ENCODE measurements at places on chromosomes 1 and 21.
A peak's percentile ranks its signal among the peaks of the same experiment; 100 is the strongest.

GRCh38 chr1:87398641-87399040 lies 70.0 kb downstream of the LMO4 start:
- no peak for DNase-seq

- no peak for DNase-seq
Measured at GRCh38 chr1:234395297-234395696, 22.0 kb downstream of the COA6 start.

GRCh38 chr21:18249672-18250071 lies 5.0 kb downstream of the CHODL start:
- DNase-seq: peak; percentile 22

DNA sequence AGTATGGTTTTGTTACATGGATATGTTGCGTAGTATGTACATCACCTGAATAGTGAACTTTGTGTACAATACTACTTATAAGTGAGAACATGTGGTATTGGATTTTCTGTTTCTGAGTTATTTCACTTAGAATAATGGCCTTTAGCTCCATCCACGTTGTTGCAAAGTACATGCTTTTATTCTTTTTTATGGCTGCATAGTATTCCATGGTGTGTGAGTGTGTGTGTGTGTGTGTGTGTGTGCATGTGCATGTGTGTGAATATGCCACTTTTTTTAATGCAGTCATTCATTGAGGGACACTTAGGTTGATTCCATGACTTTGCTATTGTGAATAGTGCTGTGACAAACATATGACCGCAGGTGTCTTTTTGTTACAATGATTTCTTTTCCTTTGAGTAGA lies 147.8 kb downstream of the LEPR start:
- DNase-seq: no peak

DNA sequence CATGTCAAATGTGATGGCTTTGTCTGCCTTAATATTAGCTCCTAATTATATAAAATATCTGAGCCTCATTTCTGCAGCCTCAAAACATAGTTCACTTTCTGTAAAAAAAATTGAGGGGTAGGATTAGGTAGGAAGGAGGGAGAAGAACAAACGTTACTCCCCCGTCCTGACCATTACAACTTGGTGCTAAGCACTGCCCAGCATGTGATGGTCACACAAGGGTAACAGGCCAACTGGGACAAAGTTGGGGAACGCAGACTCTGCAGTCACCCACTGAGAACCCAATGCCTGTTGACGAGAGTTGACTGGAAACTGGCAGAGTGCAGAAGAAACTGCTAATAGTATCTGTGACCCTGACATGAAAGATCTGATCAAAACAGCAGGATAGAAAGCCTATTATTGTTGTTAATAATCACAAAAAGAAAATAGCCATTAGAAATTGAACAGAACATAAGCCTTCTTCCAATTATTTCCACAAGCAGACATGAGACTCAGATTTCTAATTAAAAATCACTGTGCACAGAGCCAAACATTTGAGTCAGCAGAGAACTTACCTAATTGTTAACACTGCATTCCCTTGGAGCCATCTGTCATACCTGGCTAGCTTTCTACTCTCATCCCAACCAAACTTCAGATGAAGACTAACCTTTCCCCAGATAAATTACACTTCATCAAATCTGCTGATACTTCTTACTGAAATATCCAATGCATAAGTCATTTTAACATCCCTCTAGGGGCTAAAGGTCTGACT lies 5.5 kb downstream of the SORT1 start:
- DNase-seq: no peak

DNA sequence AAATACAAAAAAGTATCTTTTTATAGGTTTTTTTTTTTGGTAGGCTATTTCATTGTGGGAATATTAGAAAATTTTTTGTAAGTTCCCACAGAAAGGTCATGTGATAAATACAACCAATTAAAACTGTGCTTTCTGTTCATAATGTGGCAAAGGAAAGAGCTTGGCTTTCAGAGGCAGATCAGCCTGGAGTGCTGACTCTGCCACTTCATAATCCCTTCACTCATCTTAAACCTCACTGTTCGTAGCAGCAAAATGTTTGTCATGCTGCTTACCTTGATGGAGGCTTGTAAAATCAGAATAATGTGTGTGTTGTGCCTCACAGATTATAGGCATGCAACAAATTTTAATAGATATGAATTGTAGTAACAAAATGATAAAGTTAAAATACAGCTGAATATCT lies 176.8 kb downstream of the ZP4 start:
- DNase-seq: no peak

DNA sequence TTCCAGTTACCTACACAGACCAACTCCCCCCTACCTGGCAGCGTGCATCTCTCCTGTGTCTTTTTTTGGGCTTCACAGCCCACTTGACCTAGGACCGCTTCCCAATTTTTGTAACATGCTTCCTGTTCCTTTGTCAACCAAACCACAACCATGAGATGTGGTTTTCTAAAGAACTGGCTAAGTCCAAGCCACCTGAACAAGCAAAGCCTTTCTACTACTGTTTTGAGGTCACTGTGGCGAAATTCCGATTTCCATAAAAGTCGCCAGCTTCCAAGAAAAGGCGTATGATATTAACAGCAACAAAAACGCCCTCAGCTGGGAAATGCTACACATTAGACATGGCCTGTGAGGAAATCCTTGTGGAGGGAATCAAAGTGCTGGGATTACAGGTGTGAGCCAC lies 12.7 kb upstream of the AK2 start:
- no peak for DNase-seq

DNA sequence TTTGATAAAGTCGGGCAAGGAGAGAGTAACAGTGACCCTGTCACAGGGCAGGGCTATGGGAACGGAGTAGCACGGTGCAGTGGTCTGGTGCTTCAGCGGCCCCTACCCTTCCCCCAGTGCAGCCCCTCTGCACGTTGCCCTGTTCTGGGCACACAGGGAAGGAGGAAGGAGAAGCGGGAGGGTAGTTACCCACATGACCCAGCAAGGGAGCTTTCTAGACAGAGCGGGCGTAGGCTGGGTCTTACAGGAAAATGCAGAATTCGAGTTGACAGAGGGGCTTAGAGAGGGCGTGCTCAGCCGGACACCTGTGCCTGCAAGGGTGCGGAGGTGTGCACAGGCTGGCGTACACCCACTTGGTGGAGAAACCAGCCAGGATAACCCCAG lies 341.2 kb downstream of the NPHP4 start:
- no peak for DNase-seq

GRCh38 chr21:25328736-25329135 lies 278.5 kb downstream of the MRPL39 start:
- no peak for DNase-seq

- DNase-seq: no peak
Measured at GRCh38 chr1:239601108-239601507, 214.7 kb downstream of the CHRM3 start.

DNA sequence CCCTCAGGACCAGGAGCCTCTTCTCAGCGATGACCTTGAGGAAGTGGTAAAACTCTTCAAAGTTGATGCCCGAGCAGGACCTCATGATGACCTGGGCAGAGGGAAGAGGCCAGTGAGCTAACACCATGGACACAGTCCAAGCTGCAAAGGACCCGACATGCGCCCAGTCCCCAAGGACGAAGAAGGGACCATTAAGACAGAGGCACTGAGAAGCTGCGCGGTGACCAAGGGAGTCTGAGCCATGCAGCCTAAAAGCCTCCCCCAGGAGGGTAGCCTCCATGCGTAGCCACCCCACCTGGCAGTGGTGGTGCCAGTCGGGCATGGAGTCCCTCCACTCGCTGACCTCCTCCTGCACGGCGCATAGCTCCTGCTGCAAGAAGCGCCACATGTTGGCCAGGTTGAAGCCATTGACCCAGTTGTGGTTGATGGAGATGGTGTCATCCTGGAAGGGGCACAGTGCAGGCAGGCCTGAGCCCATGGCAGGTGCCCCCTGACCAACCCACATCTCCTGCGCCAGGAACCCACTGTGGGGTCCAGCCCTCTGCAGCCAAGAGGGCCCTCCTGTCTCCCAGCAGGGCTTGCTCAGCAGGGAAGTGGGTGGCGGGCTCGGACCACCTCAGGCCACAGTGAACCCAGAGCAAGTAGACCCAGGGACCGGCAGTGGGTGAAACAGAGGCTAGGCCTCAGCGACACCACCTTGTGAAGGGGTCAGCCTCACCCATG lies 2.4 kb downstream of the JMJD4 start:
- no peak for DNase-seq

DNA sequence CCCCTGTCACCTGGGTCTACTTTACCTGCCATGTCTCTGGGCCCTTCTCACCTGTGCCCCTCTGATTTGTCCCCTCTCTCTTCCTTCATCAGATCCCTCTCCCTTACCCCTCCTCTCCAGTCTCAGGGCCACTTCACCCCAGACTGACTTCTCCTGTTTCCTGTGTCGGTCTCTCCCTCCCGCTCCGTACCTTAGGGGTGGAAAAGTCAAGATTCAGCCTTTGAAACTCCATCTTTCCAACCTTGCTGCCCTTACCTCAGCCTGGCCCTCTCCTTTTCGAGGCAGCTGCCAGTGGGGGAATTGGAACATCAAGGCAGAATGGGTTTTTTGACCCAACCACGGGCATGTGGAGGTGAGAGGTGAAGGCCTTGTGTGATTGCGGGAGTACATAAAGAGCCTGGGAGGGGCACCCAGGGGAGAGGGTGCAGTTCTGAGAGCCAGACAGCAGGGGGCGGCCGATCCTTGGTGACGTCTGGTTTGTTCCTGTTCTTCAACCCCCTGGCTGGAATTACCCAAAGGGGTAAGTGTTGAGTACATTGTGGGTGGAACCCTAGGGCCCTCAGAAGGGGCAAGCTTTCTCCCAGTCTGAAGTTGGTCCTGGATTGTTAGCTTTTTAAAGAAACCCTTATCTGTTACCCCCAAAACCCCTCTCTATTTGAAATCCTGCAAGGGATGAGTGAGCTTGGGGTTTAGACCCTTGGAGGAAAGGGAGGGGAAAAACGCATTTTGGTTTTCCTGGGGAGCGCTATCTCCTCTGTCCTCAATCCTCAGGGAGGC lies 12.3 kb upstream of the DMBX1 start:
- DNase-seq: peak; percentile 31

GRCh38 chr1:15295696-15296095 lies 48.7 kb downstream of the FHAD1 start:
- no peak for DNase-seq

DNA sequence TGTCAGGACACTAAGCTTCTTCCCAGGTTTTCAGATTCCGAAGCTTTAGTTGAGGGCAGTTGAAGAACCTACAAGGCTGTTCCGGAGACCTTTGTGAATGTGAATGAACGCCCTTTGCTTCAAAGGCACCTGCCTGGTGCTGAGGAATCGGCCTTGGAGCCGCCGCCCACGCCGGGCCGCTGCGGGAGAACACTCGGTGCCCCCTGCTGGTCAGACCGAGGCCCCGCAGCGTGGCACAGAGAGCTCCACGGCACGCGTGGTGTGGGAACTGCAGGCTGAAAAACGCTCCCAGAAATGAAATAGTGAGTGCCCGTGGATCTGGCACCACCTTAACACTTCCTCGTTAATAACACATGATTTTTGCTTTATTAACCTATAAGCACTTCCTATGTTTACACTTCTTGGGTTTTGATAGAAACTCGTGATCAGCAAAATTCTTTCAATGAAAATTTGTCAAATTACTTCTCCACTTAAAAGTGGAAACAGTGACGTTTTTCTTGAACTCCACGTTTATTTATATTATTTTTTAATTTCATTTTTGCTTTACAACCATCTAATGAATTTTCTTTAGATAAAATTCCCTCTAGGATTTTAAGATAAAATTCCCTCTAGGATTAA lies 460.6 kb downstream of the DSCAM start:
- no peak for DNase-seq
